ENCODE measurements at places on chromosomes 6 and 20.

DNA sequence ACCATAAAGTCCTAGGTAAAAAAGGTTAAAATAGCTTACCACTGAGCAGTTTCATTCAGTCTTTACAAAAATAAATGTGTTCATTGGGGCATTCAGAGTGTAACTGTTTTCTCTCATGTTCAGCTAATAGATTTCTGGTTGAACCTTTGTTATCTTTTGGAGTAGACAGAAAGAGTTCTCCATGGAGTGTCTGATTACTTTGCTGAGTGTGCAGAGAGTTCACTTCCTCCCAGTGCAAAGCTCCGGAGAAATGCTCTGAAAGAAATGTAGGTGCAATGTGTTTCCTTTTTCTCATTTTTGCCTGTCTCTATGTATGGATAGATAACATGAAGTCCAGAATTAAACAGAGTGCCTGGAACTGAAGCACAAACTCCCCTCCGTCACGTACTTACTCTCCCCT lies 52.6 kb downstream of the JAG1 start:
- DNase-seq = no peak

- no peak for DNase-seq
Observed at GRCh38 chr20:19582782-19583181, 175.3 kb upstream of the RIN2 start.

DNA sequence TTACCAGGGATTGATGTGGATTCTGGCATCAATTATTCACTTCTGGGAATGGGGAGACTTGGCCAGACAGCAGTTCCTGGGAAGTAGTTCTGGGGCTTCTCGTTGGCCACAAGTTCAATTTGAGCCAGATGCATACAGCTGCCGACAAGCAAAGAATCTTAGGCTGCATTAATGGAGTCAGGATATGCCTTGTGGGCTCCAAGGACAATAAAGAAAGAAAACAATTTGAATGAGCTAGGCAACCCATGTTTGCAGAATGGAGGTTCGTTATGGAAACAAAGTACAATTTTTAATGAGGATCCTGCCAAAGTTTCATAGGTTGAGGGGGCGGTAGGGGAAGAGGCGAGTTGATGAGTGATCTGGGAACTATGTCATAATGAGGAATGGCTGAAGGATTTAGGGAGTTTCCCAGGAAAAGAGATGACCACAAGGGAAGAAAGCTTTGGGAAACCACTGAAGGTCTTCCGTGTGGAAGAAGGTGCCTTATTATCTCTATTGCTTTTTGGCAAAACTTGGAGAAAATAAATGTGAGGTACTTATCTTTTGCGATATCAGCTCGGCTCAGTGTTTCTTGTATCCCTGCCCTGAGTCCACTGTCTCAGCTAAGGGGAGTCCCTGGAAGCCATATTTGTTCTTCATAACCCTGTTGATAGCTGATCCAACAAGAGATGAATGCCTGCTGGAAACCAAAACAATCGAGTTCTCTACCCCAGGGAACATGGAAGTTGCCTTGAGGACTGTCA lies 181.0 kb upstream of the ZNF217 start:
- DNase-seq = no peak

GRCh38 chr6:11209906-11210305 lies 22.6 kb downstream of the NEDD9 start:
- DNase-seq = no peak

DNA sequence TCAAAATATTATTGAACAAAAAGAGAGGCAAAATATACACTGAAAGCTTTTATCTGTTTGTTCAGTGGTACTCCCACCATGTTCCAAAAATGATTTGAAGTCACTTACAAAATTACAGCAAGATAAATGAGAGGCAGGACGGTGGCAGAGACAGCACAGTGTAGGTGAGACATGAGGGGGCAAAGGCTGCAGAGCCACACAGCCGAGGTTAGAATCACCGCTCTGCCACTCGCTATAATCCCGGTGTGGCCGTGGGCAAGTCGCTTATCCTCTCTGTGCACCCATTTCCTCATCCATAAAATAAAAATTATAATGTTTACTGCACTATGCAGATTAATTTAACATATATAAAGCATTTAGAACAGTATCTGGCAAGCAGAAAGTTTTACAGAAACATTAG lies 140.1 kb upstream of the BEND6 start:
- DNase-seq = no peak

DNA sequence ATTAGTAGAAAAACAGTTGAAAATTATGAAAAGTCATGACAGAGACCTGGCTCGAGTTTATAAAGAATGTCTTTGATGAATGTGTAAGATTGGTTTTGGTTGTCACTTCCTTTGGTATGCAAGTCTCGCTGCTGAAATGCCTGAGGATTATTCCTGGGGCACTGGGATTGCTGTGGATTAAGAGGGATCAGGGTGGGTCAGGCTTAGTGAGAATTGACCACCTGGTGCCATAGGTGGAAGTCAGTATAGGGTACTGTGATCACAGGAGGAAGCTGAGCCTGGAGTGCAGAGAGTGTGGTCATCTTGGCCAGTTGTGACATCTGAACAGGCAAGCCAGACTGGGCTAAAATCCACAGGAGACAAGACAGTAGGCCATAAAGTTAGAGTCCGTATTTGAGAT lies 34.9 kb downstream of the CEP43 start:
- DNase-seq = no peak

DNA sequence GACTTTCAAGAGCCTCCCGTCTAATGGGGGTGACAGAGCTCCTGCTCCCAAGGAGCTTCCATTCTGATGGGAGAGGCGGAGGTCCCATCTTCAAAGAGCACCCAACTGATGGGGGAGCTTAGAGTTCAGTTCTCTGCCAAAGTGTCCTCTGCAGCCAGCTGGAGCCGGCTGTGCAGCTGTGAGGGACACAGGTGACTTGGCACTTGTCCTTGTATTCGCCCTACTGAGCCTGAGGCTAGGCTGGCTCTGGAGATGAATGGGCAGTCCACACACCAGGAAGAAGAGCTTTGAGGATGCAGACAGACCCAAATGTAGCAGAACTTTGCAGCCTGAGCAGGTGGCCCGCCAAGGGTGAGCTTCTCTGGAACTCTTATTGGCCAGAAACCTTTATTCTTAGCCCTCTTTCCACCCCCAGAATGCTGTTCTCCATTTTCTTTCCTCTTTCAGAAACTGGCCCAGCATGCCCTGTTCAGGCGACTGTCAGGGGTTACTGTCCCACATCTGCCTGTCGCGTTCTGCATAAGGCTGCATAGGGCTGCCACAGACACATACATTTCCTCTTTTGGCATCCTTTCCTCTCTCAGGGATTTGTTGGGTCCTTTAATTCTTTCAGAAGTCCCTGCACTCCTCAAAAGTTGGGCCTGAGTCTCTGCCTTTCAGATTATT lies 108.7 kb upstream of the LRFN2 start:
- DNase-seq = no peak

DNA sequence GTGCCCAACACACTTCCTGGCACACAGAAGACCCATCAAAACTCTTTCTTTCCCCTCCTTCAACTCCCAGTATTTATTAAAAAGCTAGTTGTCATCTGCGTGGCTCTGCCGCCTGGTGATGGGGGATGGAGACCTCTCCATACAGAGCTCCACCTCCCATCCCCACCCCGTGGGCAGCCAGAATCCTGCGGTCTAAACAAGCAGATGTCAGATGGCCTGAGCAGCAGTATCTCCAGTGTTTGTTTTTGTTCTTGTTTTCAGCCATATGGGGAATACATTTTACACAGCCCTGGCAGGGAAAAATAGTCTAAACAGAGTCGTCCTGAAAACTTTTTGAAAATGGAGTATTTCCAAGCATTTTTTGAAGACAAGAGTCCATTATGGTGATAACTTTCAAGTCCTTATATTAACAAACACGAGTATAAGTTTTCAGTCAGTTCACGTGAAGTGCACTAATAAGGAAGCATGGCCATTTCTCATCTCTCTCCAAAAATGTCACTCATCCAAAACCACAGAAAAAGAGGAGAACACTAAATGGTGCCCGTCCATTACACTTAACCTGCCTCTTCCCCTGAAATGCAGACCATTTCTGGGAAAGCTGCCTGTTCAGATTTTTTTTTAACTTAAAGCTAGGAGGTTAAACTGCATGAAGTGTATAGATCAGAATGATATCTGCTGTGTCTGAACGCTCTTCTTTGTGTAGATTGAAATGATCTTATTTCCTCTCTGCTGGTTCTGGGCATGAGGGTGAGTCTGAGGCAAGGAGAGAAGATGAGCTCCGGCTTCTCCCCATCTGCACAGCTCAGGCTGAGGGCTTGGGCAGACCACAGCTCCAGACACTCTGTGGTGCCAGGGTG lies 91.0 kb downstream of the TCP11 start:
- DNase-seq = no peak

- DNase-seq = no peak
Observed at GRCh38 chr20:23193801-23194384, 107.8 kb upstream of the CD93 start.

- DNase-seq = no peak
Observed at GRCh38 chr6:157762636-157763035, 60.4 kb upstream of the SNX9 start.

DNA sequence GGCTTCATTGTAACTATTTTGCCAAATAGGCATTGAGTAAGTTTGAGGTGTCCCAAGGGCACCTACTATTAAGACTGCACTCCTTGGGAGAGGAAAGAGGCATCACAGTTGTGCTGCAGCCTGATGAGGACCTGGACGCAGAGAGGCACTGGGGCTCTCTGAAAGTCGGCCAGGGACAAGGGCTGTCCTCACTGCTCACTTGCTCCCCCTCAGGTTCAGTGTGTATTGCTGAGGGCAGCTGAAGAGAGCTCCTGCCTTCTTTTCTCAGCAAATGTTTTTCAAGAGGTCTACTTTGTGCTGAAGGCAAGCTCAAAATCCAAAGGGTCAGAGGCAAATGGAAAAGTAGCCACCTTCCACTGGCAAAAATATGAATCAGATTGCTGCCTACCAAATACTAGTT lies 331.8 kb downstream of the RIMS1 start:
- no peak for DNase-seq

GRCh38 chr20:36468149-36469000 lies 72.9 kb upstream of the MYL9 start:
- DNase-seq = no peak

DNA sequence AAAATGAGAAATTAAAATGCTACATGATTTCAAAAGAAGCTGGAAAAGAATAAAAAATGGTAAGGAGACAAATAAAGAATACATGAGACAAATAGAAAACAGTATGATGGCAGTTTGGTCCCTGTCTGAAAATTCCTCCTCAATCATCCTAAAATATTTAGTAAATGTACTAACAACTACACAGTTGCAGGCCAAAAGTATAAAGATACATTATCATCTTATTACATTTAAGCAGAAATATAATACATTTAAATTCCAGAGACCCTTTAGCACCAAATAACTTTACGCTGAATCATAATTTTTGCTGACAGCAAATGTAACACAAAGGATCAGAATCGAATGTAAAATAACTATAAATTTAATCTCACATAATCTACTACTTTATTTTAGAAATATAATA lies 4.4 kb downstream of the HMGCLL1 start:
- DNase-seq = no peak

DNA sequence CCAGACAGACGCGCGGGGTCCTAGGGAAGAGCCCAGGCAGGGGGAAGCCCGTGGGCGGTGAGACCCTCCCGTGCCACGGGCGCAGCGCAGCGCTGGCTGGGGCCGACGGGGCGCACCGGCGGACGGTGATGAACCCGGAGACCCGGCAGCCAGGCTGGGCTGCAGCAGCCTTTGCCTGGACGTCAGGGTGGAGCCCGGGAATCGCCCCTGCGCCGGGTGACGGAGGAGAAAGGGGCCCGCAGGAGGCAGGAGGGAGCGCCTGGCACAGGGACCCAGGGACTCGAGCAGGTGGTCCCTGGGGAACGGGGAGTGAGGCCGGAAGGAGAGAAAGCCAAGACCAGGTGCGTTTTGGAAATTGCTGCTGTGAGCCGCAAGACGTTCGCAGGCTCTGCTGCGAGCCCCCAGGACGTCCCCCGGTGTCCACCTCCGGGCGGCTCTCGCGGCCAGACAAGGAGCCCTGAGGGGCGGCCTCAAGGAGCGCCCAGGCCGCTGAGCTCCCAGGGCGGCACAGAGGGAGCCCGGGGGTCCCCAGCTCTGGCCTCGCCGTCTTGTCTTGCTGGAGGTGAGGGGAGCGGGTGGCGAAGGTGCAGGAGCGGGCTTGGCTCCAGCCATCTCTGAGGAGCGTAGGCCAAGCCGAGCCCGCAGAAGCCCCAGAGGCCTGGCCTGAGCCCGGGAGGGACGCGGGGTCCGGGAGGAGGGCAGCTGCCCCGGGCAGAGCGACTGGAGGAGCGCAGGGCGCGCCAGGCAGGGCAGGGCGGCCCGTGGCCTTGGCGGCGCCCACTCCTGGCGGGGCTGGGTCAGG lies 191.2 kb upstream of the PDE10A start:
- no peak for DNase-seq

DNA sequence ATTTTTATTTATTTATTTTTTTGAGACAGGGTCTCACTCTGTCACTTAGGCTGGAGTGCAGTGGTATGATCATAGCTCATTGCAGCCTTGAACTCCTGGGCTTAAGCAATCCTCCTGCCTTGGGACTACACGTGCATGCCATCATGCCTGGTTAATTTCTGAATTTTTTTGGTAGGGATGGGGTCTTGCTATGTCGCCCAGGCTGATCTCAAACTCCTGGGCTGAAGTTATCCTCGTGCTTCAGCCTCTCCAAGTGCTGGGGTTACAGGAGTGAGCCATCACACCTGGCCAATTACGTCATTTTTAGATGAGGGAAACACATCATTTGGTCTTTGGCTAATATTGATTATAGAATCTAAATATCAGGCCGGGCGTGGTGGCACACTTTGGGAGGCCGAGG lies 32.1 kb downstream of the SOX4 start:
- no peak for DNase-seq

DNA sequence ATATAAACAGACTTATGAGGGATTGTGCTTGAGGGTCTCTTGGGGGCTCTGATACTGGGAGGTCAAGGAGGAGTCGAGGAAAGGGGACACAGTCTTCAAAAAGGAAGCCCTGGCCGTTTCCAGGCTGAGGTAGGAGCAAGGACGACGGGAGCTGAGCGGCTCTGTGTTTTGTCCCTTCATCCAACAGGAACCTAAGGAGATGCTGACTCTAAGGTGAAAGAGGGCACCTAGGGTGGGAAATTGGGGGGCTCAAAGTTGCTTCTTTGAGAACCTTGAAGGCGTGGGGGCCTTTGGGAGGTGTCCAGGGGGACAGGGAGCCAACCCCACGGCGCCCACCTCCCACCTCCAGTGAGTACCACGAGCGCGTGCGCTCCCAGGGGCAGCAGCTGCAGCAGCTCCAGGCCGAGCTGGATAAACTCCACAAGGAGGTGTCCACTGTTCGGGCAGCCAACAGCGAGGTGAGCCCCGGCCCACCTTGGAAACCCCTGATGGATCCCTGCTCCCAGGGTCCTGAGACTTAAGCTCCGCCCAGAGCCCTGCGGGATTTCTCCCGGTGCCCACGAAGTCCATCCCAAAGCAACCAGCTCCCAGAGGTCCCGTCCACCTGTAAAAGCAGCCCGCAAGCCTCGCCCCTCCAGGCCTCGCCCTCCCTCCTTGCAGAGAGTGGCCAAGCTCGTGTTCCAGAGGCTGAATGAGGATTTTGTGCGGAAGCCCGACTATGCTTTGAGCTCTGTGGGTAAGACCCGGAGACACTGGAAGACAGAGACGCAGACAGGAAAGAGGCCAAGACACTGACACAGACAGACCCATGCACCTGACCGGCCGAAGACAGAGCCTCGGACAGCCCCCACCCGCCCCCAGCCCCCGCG lies 2.9 kb downstream of the SPAG4 start:
- peak; percentile 35 for DNase-seq

- DNase-seq = no peak
Observed at GRCh38 chr6:6741264-6741663, 152.7 kb downstream of the LY86 start.

- no peak for DNase-seq
Observed at GRCh38 chr20:17287998-17288397, 61.2 kb downstream of the PCSK2 start.
